AG08395 (cell line): ENCODE measurements at places on chromosomes 4 and X.

GRCh38 chrX:121310820-121311219 lies 263.4 kb downstream of the GLUD2 start:
- no peak for DNase-seq

GRCh38 chr4:39614487-39615162 lies 24.0 kb downstream of the SMIM14 start:
- DNase-seq = peak; percentile 60

GRCh38 chr4:12770351-12770750 lies 713.8 kb downstream of the RAB28 start:
- DNase-seq = no peak

- peak; percentile 41 for DNase-seq
Observed at GRCh38 chrX:72306851-72307645, 1.3 kb upstream of the CITED1 start.

GRCh38 chr4:22552812-22553211 lies 36.9 kb upstream of the ADGRA3 start:
- no peak for DNase-seq

GRCh38 chrX:15055146-15055930 lies 182.1 kb downstream of the MOSPD2 start:
- peak; percentile 31 for DNase-seq

DNA sequence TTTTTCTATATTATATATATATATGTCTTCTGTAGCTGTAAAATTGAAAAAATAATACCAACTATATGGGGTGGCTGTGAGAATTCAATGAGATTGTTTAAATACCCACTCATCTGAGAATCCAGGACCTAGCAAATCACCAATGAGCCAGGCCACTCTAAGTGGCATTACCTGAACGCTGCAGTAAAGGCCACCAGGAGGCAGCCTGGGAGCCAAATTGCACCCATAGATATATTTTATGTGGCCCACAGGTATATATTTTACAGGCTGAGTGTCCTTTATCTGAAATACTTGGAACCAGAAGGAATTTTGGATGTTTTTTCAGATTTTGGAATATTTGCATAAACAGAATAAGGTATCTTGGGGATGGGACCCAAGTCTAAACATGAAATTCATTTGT lies 58.2 kb upstream of the C4orf50 start:
- DNase-seq = no peak

GRCh38 chr4:7719354-7720174 lies 220.1 kb downstream of the AFAP1 start:
- peak; percentile 78 for DNase-seq

GRCh38 chrX:22037911-22038537 lies 5.9 kb downstream of the PHEX start:
- DNase-seq = no peak

- DNase-seq = no peak
Observed at GRCh38 chr4:28469886-28470285, 1609.2 kb downstream of the STIM2 start.
